ENCODE measurements at places on chromosomes 6 and 20.

DNA sequence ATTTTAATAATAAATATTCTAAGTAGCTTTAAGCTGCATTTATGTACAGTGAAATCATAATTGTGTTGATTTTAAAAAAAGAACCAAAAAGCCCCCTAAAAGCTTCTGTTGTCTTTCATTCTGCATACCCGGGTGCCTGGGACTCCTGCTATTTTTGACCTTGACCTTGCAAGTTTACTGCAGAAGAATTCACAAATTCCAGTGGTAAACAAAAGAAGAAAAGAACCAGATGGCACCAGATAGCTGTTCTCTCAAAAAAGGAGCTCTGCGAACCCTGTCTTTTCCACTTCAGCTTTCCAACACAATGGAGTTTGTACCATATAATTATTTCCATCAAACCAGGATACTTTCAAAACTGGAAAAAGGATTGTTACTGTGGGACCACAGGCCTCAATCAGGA lies 363.3 kb downstream of the SMOC2 start:
- DNase-seq, result no peak

GRCh38 chr6:50849796-50850180 lies 31.1 kb downstream of the TFAP2B start:
- peak; percentile 33 for DNase-seq

- no peak for DNase-seq
Measured at GRCh38 chr20:44166477-44166876, 20.5 kb downstream of the JPH2 start.

DNA sequence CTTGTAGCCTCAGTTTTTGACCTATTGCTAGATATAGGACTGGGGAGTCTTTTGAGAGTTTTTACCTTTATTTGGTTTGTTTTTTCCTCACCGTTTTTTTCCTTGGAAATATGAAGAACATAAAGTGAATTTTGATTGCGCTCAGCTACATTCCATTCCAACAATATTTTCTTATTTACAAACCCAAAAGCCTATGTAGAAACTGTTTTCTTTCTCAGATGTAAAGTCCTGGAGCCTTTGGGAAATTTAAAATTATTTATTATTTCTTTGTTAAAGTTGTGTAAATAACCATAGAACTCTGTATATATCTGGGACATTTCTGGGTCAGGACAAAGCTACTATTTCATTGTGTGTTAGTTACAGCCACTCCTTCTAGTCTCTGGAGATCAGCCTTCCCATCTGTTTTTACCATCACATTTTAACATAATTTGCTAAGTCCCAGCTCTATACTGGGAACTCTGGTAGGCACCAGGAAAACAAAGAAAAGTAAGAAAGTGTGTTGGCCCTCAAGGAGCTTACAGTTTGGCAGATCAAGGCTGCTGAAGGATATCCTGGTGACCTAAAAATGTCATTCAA lies 68.8 kb downstream of the JAG1 start:
- DNase-seq, result no peak

DNA sequence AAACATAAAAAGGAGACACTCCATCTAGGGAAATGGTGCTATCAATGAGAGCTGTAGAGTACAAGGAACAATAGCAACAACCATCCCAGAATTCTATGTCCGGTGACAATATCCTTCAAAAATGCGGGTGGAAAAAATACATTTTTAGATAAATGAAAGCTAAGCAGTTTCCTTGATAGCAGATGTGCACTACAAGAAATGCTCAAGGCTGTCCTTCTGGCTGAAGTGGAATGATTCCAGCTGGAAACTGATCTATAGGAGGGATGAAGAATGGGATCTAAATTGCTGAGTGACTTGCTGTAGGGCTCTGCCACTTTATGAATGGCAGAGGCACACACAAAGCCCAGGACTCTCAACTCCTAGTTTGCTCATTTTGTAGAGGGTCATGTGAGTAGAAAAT lies 763.1 kb downstream of the C6orf118 start:
- DNase-seq, result no peak

DNA sequence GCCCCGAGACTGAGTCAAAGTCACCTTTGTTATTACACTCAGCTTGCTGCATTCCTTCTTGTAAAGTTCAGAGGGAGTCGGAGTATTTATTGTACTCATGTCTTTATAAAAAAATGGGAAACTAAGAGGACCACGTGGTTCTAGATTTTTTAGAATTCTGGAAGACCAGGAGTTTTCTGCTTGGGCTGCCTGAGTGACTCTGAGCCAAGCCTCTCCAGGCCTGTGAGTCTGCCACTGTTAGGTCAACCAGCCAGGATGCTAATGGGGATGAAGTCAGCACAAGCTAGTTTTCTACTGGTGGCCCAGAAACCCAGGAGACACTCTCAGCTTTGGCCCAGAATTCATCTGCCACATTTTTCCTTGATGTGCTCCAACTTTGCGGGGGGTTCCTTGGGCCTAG lies 453.5 kb upstream of the SULF2 start:
- DNase-seq, result no peak
